CD4-positive, alpha-beta T cell treated with Interleukin-17A for 1 hour (primary cell): ENCODE measurements at places on chromosomes 4 and X.

- no peak for DNase-seq
Observed at GRCh38 chr4:35897808-35898207, 346.5 kb downstream of the ARAP2 start.

GRCh38 chr4:142961866-142962265 is 115.8 kb upstream of the INPP4B start:
- no peak for DNase-seq

DNA sequence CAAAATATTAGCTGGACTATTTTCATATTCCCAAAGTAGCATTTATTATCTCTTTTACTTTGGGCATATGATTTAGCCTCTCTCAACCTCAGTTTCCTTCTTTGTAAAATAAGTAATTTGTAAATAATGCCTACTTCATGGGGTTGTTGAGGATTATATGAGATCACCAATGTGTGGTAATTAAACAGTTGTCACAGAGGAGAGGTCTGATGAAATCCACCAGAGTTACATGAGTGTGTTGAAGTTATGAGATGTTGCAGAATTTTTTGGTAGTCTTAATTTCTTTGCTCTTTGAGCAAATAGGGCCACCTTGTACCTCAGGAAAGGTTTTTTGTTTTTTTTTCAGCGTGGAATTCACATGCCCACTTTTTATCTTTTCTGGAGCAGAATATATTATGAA is 1.4 kb downstream of the COX7B start:
- no peak for DNase-seq

DNA sequence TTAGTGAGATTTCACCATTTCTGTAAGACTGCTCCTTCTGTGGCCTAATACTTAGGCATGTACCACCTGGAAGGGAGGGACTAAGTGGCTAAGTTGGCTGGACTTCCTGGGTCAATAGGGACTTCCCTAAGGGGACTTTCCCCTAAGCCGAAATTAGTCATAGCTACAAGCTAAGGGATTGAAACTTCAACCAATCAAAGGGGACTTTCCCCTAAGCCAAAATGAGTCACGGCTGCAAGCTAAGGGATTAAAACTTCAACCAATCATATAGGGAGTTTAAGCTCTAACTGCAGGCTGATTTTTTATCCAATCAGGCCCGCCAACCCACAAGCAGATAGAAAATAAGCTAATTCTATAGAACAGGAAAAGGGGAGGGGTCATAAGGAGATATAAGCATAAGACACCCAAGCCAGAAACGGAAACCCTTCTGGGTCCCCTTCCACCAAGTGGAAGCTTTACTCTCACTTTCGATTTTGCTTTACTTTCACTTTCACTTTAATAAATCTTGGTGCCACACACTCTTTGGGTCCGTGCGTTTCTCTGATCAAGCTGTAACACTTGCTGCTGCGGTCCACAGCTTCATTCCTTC is 382.8 kb downstream of the KLHL4 start:
- peak; percentile 53 for DNase-seq

DNA sequence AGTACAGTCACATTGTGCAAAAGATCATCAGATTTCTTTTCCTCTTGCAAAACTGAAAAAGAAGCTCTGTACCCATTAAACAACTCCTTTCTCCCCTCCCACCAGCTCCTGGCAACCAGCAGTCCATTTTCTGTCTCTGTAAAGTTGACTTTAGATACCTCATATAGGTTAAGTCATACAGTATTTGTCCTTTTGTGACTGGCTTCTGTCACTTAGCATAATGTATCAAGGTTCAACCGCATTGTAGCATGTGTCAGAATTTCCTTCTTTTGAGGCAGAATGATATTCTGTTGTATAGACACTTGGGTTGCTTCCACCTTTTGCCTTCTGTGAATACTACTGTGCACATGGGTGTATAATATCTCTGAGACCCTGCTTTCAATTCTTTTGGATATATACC is 121.8 kb downstream of the SH3KBP1 start:
- DNase-seq: no peak

- DNase-seq: no peak
Observed at GRCh38 chr4:150332086-150332485, 249.9 kb upstream of the MAB21L2 start.

- DNase-seq: no peak
Observed at GRCh38 chr4:27046851-27047250, 186.2 kb downstream of the STIM2 start.

GRCh38 chrX:7334253-7334935 is 186.4 kb upstream of the PUDP start:
- DNase-seq: no peak
